Frontal cortex (tissue), 4 donors: ENCODE measurements at places on chromosomes 13 and 19. TPM values are rescaled to one million over a fixed set of nuclear protein-coding genes. Genes with fewer than 3 reads are reported as not detected.

DNA sequence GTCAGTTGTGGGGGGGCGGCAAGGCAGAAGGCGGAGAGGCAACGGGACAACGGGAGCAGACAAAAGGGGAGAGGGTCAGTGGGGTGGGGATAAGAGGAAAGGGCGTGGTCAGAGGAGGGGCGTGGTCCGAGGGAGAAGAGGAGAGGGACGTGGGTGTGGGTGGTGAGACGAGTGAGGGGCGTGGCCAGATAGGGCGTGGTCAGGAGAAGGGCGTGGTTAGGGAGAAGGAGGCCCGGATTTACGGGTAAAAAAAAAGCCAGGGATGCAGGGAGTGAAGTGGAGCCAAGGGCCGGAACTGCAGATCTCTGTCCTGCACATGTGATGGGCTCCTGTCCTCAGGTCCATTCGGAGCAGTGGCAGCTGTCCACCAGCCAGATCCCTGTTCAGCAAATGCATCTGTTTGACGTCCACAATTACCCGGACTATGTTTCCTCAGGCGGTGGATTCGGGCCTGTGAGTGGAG is 21.5 kb downstream of the CPT1C start:
- DNase-seq, result no peak

DNA sequence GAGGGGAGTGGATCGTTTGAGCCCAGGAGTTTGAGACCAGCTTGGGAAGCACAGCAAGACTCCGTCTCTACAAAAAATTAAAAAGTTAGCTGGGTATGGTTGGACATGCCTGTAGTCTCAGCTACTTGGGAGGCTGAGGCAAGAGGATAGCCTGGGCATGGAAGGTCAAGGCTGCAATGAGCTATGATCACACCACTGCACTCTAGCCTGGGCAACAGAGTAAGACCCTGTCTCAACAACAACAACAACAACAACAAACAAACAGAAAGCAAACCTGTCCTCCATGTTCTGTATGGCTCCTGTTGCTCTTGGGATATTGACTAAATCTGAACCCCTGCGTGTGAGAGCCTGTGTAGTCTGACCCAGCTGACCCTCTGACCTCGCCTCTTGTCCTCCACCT is 14.9 kb downstream of the CEBPA start:
- no peak for DNase-seq

DNA sequence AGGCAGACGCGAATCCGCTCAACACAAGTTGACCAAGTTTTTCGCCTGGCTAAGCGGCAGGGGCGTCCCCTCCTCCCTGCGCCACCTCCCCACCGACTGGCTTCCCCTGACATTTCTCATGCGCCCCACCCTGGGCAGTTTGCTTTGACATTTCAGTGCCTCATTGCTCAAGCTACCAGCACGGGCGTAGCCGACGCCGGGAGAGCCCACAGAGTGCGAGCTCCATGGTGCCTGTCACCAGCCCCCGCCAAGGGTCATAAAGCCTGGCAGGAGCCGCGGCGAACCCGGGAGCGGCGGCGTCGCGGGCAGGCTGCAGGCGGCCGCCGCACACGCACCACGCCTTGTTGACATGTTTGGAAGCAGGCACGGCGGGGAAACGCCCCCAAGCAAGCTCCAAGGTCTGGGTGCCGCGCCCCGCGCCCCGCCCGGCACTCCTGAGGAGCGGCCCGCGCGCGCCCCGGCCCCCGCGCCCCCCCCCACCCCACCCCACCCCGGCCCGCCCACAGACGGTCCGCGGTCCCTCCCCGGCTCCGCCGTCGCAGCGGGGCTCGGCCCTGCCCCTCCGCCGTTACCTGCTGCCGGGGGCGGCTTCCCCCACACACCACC is 601 bp downstream of the FBXL3 start:
- DNase-seq, result peak; percentile 45

GRCh38 chr13:107450931-107451330 is 764.4 kb downstream of the LIG4 start:
- peak; percentile 5 for DNase-seq

GRCh38 chr19:46387713-46388130 is 25.6 kb downstream of the CCDC8 start:
- no peak for DNase-seq

DNA sequence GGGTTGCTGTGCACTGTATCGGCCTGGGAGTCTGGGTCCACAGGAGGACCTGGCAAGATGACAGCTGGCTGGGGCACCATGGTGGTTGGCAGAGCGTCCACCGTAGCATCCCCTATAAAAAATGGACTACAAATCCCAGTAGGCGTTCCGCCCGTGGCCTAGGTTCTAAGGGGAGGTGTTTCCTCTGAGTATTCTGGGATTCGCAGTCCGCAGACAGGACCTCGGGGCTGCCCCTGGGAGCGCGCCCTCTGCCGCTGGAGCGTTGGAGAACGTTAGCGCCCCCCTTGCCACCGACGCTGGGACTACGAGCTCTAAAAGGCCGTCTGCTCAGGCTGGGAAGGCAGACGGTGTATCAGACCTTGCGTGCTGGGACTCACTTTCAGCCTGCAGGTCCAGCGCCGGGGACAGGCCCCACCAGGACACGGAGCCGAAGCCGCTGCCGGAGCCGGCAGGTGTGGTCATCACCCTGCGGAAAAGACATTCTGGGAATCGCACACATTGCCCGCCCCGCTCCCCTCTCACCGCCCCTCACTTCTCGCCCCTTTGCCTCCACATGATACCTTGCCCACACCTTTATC is 372 bp downstream of the DNAAF3 start:
- DNase-seq, result peak; percentile 74

DNA sequence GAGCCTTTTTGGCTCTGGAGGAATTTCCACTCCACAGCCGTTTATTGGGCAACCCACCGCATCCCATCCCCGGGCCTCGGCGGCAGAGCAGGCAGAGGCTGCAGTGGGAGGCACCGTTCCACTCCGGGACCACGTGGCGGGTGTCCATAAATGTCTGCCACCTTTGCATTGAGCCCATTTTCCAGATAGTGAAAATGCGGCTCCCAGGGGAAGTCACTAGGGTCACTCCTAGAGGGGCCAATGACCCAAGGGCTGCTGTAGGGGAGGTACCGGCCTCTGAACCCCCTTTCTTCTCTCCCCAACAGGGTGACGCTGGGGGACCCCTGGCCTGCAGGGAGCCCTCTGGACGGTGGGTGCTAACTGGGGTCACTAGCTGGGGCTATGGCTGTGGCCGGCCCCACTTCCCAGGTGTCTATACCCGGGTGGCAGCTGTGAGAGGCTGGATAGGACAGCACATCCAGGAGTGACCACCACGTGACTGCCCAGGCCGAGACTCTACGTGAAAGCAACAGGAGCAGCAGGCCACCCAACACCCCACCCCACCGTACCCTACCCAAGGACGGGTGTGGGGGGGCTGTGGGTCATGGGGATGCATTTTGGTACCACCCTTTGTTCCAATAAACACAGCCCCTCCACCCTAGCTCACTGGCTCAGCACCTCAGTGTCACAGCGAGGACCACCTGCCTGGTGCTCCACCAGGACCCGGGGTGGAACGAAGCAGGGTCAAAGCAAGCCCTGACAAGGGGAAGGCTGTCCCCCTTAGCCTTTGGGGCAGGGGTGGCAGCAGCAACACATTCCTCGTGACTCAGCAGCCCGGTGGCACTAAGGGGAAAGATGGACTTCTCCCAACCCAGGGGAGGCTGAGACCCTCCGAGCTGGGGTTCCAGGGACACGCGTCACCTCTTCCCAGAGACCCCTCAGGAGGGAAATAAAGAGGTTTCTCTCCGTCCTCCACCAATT is 1.5 kb downstream of the TIMM13 start:
- no peak for DNase-seq

GRCh38 chr19:46542428-46543230 is 47.0 kb upstream of the PNMA8B start:
- DNase-seq, result no peak

The NDUFA3 gene
- total RNA-seq, result 9.4 TPM

The MBD3L2B gene
- total RNA-seq, result not detected

The MATK gene
- total RNA-seq, result 15.5 TPM

- DNase-seq, result no peak
Measured at GRCh38 chr13:46596466-46596865, 43.5 kb downstream of the LRCH1 start.

DNA sequence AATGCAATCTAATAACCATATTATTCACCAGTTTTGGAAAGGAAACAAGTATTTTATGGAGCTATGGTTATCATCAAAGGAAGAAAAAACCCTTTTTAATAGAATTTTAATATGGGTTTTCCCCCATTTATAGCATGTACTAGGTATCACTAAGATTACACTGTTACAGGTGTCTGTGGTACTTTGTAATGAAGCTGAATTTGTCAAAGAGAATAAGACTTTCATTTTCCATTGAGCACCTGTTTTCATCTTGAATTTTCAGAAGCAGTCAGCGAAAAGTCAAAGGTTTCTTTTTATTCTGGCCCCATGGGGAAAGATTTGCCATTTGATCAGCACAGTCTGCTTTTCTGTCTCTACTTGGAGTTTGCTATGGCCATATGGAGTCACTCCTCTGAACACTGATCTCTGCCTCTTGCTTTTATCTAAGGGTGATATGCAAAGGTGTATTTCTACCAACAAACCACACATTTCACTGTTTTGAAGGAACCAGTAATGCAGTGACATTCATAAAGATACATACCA is 590.0 kb downstream of the DCT start:
- DNase-seq, result no peak

- DNase-seq, result no peak
Measured at GRCh38 chr19:29364224-29364726, 151.3 kb upstream of the UQCRFS1 start.

DNA sequence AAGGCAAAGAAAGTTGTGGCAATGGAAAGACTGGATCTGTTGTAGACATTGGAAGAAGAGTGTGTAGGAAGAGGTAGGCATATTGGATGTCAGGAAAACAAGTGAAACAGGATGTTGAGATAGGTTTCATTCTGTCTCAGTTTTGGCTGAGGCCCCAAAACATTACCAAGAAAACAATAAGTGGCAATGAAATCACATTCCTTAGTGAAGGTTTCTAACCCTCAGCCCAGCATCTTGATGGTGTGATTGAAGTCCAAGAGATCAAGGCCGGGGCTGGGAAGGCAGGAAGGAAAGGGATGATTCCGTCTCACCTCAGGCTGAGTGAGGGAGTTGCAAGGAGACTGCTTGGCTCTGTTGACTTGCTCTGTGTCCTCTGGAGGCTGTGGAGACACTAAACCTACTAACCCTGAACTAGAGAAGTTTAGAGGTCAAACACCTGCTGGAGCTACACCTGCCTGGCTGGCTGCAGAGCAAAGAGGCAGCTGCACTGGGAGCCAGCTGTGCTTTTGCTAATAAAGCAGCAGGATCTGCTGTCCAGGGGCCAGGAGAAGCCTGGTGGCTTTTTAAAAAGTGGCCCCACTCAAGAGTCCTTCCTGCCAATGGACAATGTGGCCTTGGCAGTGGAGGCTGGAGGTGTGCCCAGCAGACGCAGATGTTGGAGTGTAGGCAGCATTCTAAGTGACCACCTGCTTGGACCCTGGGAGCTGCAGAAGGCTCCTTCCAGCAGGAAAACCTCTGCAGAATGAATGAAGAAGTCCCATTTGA is 53.6 kb downstream of the DGKH start:
- no peak for DNase-seq

DNA sequence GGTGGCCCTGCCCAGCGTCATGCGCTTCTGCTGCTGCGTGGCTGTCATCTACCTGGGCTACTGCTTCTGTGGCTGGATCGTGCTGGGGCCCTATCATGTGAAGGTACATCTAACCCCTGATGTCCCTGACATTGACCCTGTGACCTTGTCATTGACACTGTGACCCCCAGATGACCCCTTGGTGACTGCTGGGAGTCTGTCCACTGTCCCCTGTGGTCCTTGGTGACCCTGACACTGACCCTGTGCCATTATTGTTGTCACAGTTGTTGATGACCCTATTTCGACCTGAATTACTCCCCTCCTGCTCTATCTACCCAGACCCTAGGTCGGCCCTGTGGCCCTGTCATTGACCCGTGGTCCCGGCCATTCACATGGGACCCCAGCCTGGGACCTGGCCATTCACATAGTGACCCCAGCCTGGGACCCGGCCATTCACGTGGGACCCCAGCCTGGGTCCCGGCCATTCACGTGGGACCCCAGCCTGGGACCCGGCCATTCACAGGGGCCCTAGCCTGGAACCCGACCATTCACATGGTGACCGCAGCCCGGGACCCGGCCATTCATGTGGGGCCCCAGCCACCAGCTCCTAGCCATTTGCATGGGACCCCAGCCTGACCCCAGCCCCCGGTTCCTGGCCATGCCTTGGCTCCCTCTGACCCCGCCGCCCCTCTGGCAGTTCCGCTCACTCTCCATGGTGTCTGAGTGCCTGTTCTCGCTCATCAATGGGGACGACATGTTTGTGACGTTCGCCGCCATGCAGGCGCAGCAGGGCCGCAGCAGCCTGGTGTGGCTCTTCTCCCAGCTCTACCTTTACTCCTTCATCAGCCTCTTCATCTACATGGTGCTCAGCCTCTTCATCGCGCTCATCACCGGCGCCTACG is 5.7 kb upstream of the PNPLA6 start:
- no peak for DNase-seq

The SBK2 gene
- 0.41 TPM for total RNA-seq

DNA sequence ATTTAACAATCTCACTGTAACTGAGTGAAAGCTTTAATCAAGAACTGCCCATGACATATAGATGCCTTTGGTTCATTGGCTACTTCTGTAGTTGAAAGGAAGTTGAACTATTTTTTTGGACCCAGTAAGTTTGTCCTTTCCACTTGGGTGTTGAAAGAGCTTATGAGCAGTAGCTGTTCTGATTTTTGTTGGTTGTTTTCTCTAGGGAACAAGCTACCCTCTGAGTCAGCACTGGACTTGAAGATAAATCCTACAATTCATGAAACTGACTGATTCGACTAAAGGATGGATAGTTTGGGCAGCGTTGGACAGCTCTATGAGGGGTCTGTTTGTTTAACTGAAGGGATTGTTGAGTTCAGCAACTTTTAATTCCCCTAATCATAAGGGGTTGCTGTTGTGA is 101.0 kb downstream of the PAN3 start:
- DNase-seq, result no peak

- DNase-seq, result no peak
Measured at GRCh38 chr13:99859178-99860177, 112.1 kb downstream of the ZIC5 start.

DNA sequence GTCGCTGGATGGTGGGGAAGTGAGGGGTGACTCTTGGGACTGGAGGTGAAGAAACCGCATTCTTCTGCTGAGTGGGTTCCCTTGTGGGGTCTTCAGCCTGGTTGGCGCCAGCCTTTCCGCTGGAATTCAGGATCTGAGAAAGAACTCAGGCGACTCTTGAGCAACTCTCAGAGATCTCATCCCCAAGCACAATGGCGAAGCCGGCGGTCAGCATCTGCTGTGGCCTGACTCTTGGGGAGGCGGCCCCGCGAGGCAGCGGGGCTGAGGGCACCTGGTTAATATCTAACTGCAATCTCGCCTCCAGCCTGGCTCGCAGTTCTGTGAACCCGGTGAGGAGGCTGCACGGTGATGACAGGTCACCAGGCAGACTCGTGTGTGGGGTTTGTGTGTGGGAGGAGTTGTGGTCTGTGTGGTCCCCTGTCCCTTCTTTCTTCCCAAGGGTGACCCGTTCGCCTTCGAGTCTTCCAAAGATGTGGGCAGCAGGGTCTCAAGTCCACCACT is 883 bp downstream of the ZNF441 start:
- DNase-seq, result no peak

The ADGRE2 gene
- total RNA-seq, result under 0.01 TPM

GRCh38 chr19:28961772-28962500 is 251.0 kb downstream of the UQCRFS1 start:
- DNase-seq, result no peak

The OLFM4 gene
- total RNA-seq, result 0.41 TPM

The CCDC122 gene
- 10.2 TPM for total RNA-seq

The CFAP97D2 gene
- total RNA-seq, result not detected

GRCh38 chr13:44255771-44256364 is 117.8 kb upstream of the SERP2 start:
- DNase-seq, result no peak

The QPCTL gene
- total RNA-seq, result 8.2 TPM
